Non-pigmented ciliary epithelial cell (primary cell): ENCODE measurements at places on chromosomes 12 and 14.

DNA sequence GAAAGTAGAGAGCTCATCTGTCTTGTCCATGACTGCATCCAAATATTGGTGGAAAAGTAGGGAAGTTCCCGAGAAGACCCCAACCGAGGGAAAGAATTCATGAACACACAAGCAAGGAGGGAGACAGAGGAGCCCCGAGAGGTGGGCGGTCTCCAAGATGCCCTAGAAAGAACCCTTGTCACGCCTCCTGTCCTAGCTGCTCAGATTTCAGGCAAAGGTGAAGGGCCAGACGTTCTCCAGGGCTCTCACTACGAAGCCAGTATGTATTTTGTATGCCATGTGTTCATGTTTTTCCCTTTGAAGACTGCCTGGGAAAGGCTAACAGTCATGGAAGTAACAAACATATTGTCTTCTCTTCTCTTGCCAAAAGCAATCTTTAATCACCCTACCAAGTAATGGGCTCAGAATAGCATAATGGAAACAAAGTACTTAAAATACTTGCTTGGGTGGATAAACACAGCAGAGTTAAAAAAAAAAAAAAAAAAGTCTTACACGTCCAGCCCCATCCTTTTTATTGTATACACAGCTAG is 99.2 kb upstream of the TBX3 start:
- no peak for DNase-seq

DNA sequence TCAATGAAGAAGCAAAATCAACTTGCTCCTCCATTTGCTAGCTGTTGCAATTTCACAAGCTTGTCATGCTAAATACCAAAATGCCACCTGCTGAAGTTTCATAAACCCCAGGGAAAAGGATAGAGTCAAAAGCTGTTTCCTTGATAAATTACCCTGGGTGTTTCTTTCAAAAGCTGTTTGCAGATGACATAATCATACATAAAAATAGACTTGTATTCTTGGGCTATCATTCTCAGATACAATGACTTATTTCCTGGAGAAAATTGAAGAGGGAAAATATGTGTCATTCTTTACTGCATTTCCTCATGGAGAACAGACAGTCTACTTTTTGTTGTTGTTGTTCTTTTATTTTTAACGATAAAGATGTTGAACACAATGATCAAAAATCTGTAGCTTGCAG is 119.2 kb downstream of the GALC start:
- no peak for DNase-seq

GRCh38 chr12:121801595-121802484 is 2.0 kb upstream of the SETD1B start:
- no peak for DNase-seq

DNA sequence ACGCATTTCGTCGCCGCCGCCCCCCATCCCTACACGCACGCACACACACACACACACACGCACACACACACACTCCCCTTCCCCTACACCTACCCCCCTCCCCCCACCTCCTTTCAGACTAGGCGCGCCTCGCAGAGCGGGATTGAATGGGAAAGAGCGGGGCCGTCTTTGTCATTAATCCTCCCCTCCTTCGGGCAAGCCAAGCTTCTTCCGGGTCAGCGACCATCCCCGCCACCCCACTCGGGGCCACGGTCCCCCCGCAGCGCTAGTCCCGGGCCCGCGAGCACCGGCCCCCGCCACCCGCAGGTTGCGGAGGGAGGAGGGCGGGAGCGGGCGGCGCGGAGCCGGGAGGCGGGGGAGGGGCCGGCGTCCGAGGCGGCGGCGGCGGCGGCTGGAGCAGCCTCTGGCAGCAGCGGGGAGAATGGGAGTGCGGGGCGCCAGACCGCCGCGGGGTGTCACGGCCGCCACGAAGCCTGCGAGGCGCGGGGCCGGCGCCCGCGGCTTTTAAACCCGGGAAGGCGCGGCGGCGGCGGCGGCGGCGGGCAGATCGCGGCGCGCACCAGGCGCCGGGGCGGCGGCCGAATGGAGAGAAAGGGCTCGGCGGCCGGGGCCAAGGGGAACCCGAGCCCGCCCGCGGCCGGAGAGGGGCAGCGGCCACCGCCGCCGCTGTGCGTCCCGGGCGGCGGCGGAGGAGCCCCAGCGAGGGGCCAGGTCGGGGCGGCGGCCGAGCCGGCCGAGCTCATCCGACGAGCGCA is at the start of gene TTC9:
Gene TTC9 (plus strand): TSS at position 369 of the 755 bp plus-strand sequence. CDS start 214 bp downstream, at position 583.
- DNase-seq, result no peak

DNA sequence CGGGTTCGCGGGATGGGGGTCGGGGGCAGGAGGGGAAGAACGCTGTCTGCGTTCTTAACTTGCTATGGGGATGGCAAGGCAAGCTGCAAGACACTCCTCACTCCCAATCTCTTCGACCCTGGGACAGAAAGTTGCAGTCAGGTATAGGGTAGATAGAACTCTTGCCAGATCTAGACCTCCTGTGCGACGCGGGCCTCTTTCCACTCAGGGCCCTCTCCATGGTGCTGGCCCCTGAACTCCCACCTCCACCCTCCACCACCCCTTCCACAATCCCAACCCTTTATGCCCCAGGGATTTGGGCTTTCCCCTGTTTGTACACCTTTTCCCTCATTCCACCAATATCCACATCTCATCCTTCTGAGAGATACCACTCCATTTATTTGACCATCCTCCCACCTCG is 812 bp downstream of the NABP2 start:
- DNase-seq, result no peak

DNA sequence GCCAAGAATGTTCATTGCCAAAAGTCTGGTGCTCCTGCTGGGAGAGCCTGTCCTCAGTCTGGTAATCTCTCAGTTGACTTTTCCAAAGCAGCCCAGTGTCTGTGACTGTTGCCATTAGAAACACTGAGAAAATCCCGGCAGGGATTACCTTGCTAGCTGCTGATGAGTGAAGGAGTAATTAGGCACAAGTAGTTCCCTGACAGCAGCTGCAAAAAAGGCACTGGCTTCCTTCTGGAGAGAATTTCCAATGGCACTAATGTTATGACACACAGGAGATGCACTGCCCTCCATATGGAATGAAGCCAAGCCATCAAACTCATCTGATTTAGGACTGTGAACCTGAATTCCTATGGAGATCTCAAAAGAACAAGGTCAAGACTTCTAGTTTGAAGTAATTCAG is 1321.2 kb upstream of the SEL1L start:
- no peak for DNase-seq

DNA sequence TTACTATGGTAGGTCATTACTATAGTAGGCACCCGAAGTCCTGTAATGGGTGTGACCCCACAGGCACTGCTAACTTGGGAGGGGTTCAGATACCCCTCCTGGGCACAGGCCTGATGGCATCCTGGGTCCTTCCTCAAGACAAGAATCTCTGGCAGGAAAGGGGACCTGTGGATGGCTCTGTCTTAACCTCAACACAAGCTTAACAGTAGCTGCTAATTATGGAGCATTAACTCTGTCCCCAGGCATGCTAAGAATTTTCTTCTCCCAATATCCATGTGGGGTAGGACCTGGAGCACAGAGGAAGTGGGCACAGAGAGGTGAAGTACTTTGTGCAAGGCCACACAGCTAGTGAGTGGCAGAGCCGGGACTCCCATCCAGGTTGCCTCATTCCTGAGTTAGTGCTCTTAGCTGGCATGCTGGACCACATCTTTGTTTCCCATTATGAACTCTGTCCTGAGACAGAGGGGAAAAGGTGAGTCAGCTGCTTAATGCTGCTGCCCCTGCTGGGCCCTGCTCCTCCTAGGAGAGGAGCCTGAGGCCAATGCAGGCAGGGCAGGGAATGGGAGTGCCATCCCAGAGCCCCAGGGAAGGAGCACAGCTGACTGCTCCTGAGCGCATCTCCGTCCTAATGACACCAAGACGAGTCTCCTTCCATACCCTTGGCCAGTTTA is 32.1 kb downstream of the GALNT16 start:
- no peak for DNase-seq

- DNase-seq, result no peak
Observed at GRCh38 chr12:91441246-91441645, 258.6 kb upstream of the DCN start.

GRCh38 chr12:123229051-123229450 is 3.9 kb downstream of the MPHOSPH9 start:
- DNase-seq, result no peak

DNA sequence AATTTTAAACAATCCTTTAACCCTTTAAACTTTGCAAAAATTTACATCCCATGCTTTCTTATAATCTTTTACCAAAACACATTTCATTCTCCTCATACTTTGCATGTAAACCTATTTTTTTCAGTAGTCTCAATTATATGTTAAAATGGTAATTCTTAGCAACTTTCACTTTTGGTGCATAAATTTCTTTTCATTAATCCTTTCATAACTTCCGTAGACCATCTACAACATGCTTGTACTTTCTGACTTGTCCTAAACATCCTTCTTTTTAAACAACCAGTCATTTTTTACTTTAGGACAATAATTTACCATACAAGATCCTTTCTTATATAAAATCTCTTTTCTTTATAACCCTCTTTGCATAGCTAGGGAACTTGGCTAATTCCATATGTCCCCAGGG is 19.5 kb downstream of the CCDC91 start:
- DNase-seq, result no peak

DNA sequence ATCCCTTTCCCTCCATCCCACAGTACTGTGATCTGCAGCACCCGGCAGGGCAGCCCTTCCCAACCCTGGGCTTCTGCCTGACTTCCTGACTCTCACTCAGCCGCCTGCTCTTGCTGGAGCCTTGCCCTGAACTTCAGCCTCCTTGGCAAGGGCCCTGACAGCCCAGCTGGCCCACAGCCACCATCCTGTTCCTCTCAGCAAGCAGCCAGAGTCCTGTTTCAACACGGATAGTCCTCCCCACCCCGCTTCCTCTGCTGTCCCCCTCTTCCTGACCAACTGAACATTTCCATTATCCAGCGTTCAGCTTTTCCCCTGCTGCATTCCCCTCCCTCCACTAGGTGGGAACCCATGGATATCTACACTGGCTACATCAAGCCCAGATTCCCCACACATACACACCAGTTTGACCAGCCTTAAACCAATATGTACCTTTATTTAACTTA is 74.0 kb upstream of the MDM1 start:
- no peak for DNase-seq

DNA sequence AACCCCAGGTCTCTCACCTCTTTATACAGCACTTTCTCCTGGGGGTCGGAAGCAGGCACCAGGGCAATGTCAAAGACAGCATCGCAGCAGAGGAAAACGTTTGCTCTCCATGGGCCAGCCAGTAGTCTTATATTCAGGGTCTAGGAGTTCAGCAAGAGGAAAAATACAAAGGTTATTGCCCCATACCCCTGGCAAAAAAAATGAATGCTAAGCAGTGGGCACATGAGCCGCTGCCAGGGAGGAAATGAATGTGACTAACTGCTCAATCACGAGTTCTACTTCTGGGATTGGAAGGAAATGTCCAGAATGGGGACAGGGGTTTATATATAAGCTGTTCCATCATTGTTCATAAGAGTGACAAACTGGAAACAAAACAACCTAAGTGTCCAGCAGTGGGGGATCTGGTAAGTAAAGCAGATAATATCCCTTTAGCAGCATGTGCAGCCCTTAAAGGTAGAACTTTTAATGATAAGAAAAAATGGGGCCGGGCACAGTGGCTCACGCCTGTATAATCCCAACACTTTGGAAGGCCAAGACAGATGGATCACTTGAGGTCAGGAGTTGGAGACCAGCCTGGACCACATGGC is 53.8 kb downstream of the PHETA1 start:
- no peak for DNase-seq

- no peak for DNase-seq
Observed at GRCh38 chr12:5396541-5396940, 35.4 kb upstream of the NTF3 start.

DNA sequence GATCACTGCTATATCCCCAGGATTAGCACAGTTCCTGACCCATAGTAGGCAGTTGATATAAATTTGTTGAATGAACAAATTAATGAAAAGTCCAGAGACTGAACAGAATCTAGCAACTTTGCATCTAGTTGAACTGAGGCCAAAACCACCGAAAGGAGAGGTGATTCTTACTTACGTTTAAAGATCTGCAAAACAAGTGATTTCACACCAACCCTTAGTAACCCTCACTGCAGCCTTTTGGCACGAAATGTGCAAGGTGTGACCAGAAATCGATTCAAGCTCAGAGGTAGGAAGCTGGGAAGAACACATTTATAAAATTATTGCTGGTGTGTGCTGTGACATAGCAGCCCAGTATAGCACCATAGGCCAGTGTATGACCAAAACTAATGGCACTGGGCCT is 70.8 kb downstream of the SUDS3 start:
- DNase-seq, result no peak

GRCh38 chr12:72748971-72749370 is 476.8 kb downstream of the TRHDE start:
- DNase-seq, result no peak

DNA sequence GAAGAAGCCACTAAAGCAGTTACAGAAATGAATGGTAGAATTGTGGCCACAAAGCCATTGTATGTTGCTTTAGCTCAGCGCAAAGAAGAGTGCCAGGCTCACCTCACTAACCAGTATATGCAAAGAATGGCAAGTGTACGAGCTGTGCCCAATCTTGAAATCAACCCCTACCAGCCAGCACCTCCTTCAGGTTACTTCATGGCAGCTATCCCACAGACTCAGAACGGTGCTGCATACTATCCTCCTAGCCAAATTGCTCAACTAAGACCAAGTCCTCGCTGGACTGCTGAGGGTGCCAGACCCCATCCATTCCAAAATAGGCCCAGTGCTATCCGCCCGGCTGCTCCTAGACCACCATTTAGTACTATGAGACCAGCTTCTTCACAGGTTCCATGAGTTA is 21.5 kb upstream of the SRGAP1 start:
- no peak for DNase-seq

DNA sequence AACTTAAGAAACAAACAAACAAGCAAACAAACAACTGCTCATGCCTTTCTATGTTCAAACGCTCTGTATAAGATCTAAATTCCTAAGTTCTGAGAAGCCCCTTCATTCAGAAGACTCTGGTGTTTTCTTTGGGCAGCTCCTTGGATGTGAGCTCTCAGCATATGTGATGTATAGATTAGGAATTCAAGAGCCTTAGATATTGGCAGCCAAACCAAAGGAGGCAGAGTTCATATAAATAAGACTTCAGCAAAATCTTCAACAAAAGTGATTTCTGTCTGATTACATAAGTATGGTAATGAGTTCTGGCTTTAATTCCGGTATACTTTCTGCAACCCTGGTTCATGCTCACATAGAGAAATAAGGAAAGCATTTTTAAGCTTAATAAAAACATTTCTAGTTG is 145.6 kb downstream of the DYRK2 start:
- no peak for DNase-seq

DNA sequence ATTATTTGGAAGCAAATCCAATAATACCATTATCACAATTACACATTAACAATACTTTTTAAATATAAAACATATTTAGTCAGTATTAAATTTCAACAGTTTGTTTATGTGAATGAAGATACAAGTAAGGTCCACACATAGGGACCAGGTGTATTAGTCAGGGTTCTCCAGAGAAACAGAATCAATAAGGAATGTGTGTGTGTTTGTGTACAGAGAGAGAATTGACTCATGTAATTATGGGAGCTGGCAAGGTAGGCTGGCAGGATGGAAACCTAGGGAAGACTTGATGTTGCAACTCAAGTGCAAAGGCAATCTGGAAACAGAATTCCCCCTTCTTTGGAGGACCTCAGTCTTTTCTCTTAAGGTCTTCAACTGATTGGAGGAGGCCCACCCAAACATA is 123.2 kb upstream of the OTX2 start:
- no peak for DNase-seq
